Activated CD4-positive, alpha-beta T cell treated with anti-CD3 and anti-CD28 coated beads, Interleukin-2, amount 50 U/mL, for 4 hours (primary cell): ENCODE measurements at places on chromosomes 16 and 17.

- no peak for DNase-seq
Observed at GRCh38 chr17:35801583-35802224, 6.3 kb upstream of the MMP28 start.

DNA sequence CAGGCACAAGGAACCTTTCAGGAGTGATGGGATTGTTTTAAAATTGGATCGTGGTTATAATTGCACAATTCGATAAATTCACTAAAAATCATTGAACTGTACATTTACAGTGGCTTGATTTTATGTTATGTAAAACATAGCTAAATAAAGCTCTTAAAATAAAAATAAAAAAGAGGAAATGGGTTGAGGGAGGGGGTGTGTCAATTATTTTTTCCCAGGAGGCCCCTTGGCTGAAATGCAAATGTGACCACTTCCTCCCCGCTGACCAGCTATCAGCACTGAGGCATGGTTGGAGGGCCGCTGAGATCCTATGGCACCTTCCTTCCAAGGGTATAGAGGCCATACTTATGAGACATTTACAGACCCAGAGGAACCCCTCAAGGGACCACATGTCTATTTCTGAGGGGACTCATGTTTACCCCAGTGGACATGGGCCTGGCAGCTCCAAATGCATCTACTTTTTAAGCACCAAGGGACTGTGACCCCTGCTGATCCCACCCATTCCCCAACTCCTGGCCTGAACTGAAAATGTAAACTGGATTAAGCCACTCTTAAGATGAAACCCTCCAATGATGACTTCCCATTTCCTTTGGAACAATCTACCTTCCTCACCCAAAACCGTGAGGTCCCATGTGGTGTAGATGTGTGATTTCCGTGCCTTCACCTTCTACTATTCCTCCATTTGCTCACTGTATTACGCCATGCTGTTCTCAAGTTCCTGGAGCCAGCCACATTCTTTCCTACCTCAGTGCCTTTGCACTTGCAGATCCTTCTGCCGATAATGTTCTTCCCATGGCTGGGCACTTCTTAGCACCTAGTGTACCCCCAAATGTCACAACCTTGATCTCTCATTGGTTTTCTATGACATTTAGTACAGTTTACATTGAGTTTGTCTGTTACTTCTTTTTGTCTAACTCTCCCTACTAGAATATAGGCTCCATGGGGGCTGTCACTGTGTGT, 2.8 kb upstream of the IL21R start:
- DNase-seq: no peak

- DNase-seq: no peak
Observed at GRCh38 chr17:73777131-73777449, 132.8 kb upstream of the SDK2 start.

GRCh38 chr17:70050931-70051330, 24.1 kb upstream of the KCNJ16 start:
- no peak for DNase-seq

DNA sequence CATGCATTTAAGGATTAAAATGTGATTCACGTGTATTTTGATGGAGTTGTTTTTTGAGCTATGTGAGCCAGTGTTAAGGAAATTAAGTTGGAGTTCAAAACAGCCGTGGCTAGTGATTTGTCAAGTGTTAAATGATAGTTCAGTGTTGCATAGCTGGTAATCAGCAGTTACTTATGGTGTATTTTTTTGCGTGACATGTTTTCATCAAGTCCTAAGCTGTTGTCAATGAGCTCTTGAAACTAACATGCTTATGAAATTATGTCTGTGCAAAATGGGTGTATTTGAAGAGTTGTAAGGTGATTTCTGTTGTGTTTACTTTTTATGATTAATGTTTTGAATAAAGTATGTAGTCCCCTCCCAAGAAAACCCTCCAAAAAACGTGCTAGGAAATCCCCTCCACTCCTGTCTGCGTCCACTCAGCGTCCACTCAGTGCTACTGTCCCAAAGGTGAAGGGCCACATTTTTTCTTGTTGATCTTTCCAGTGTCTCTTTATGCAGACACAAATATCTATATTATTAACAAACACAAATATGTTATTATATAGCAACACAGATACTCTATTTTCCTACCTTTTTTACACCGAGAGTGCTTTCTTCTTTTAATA, 30.0 kb downstream of the USP10 start:
- DNase-seq: no peak

GRCh38 chr16:83768986-83769385, 38.8 kb upstream of the HSBP1 start:
- DNase-seq: no peak

DNA sequence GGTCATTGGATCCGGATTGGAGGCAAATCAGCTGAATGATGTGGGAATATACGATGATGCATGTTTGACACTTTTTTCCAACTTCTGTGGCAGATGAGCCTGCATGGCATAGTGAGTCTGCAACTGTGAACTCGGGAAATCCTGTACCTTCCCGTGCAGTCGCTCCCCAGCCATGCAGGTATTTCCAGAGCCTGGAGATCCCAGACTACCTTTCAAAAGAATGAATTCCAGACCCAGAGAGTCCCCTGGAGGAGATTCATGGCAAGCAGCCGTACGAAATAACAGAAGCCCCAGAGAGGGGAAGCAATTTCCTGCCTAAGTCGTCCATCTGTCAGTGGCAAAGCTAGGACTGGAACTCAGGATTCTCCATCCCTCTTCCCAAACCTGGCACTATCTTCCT, 75.7 kb upstream of the FAM20A start:
- DNase-seq: no peak

- DNase-seq: no peak
Observed at GRCh38 chr17:52758481-52758880, 600.0 kb upstream of the CA10 start.

- DNase-seq: no peak
Observed at GRCh38 chr17:64103391-64104364, 26.3 kb downstream of the ERN1 start.

DNA sequence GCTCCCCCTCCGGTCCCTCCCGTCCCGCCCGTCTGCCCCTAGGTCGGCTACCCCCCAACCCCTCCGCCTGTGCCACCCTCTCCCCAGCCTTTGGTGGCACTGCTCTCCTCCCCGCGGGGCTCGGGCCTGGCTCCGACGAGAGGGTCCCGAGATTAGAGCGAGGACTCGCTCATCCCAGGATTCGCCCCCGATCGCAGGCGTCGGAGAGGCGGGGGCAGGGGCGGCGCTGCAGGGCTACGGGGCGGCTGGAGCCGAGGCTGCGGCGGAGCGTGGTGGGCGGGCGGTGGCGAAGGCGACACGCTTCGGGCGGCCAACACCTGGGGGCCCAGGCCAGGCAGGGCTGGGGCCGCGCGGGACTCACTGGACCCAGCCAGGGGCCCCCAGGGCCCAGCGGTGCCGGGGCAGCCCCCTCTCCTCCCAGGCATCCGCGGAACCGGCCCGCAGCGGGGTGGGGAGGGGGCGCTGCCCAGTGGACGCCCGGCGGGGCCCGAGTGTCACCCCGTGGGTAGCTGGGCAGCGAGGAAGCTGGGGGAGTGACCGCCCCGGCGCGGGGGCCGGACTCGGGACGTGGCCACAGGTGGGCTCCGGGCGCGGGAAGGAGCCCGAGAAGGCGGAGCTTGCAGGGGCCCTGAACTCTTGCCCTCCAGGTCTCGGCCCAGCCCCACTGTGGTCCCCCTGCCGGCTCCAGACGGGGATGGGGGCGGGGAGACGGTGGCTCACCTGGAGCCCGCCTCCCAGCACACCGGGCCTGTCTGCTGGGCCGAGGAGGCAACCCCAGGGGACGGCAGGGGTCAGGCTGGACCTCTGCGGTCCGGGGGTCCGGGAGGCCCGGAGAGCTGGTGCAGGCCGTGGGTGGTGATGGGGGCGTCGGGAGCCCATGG, 1.5 kb downstream of the MGAT5B start:
- no peak for DNase-seq

- no peak for DNase-seq
Observed at GRCh38 chr17:63842173-63842539, 329 bp downstream of the SMARCD2 start.

DNA sequence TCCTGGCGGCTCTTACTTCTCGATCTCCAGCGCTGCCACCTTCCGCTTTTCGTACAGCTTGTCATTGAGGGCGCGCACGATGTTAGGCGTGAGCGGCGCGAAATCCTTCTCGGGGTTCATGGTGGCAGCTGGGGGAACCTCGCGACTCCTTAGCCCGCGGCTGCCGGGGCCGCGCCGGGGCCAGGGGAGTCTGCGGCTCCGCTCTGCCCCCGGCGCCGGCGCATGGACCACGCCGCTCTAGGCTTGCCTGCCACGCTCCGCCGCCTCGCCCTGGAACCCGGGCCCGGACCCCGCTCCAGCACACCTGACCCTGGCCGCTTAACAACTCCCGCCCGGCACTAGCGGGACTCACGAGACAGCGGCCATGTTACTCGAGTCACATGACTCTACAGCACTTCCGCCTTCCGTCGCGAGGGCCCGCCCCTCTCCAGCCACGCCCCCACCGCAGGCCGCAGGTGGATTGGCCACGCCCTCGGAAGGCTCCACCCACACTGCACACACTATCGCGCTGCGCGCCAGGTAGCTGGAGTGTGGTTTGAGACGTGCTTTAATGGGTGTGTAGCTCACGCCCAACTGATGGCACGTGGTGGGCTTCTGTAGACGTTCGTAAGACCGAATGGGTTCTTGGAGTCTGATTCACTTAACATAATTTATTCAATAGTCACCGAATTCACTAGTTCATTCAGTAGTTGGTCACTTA, at the start of gene VAC14:
TSS of gene VAC14 (minus strand) at position 378 of the 700 bp plus-strand sequence. CDS start at position 120, 258 bp downstream.
- DNase-seq: peak; percentile 98

- no peak for DNase-seq
Observed at GRCh38 chr17:82845163-82845807, 5.5 kb upstream of the ZNF750 start.

DNA sequence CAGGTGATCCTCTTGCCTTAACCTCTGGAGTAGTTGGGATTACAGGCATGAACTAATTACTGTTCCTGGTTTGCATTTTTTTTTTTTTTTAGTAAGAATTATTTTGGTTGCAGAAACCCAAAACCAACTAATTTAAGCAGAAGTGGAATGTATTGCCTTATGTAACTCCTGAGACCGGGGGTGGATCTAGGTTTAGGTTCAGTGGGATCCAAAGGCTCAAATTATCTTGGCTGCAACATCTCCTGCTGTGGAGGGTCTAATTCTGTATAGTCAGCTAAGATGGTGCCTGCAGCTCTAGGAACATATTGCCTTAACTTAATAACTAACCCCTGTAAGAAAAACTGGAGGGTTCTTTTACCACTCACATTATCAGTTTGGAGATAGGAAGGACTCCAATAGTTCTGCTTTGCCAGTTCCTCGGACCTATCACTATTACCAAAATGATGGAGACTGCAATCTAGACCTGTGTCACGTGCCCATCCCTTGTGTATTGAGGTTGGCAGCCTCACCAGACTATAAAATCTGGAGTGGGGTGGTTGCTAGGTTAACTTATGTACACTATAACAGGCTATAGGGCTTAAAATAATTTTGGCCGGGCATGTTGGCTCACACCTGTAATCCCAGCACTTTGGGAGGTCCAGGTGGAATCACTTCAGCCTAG, 8.5 kb downstream of the SNTB2 start:
- DNase-seq: no peak

DNA sequence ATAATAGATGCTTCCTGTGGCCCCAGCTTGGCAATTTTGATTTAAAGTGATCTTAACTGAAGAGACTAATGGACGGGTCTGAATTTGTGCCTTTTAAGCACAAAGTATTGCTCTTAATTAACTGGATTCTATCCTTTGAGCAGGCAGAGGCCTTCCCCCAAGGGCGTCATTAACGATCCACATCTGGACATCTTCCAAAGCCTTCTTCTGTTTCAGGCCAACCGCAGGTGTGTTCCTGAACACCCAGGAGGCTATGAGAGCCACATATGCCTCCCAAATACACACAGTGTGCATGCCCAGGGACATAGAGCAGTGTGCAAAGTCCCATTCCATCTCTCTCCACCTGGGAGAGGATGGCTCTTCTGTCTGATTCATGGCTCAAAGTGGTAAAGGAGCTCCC, 42.3 kb downstream of the MAPT start:
- DNase-seq: no peak

- DNase-seq: no peak
Observed at GRCh38 chr17:38658741-38659345, 15.9 kb downstream of the EPOP start.

DNA sequence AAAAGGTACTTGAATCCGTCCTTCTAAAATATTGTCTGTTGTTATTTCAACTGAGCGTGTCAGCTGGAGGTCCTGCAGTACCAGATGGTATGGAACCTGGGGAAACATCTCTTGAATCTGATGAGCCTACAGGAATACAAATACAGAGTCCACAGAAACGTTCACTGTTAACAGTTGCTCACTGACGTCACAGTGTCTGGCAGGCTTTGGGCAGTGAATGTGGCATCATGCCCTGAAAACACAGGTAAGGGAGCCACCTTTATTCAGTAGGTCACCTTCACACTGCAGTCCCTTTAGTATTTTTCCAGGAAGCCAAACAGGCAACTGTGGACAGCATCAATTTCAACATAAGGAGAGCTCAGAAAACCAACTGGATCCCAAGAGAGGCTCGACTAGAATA, 56.1 kb downstream of the AMFR start:
- DNase-seq: no peak

DNA sequence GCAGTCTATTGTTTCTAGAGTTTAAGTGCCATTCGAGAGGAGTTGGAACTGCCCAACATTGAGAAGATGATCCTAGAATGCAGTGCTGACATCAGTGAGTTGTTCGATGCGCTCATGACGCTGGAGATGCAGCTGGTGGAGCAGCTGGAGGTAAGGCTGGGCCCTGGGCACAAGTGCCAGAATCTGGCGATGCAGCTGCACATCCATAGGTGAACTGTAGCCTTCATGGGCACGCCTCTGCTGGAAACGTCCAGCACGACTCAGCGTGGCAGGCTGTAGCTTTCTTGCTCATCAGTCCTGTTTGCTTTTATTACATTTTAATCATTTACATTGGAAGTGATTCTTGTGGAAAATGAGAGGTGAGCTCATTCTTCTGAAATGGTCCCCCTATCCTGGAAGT, 31.7 kb downstream of the DRC3 start:
- no peak for DNase-seq

- DNase-seq: no peak
Observed at GRCh38 chr17:82815790-82816305, 24.0 kb downstream of the ZNF750 start.

DNA sequence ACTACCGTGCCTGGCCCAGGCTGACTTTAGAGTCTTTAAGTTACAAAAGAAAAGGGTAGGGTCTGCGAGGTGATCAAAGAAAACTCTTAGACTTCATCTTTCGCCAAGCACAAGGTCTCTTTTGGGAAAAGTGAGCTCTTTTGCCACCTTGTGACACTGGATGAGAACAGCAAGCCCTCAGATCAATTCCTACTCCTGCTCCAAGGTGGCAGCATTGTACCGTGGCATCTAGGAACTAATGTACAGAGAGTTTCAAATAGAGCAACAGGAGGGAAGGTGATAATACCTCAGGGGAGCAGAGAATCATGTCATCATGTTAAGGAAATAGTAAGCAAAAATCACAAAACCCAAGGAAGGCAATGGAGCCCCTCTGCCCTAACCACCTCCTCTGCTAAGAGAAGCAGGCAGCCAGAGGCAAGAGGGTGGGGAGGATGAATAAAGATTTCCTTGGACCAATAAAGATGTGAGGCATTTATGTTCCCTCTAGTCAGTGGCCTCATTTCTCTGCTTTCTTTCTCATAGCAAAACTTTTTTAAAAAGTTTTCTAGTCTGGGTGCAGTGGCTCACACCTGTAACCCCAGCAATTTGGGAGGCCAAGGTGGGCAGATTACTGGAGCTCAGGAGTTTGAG, 2.1 kb upstream of the C17orf78 start:
- peak; percentile 51 for DNase-seq

- no peak for DNase-seq
Observed at GRCh38 chr16:13333336-13333735, 431.9 kb downstream of the SHISA9 start.
